ENCODE measurements at places on chromosomes 1 and 21.

DNA sequence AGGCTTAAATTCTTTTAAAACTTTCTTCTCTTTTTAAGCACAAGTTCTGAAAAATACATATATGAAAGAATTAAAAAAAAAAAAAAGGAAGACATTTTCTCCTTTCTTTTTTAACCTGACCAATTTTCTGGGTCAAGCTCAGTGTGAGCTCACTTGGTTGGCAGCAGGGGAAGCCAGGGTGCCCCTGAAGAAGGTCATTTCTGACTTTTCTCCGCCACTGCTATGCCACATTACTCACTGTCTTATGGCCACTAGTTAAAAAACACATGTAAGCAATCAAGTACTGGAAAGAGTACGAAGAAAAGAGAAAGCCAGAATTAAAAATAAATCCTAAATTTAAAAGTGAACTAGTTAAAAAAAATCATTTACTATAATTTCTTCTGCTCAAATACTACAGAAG, 275.0 kb downstream of the NEGR1 start:
- DNase-seq = no peak

GRCh38 chr1:148010527-148010926, 82.3 kb downstream of the GPR89B start:
- DNase-seq = no peak

GRCh38 chr1:32918179-32918578, 17.0 kb upstream of the TMEM54 start:
- no peak for DNase-seq

DNA sequence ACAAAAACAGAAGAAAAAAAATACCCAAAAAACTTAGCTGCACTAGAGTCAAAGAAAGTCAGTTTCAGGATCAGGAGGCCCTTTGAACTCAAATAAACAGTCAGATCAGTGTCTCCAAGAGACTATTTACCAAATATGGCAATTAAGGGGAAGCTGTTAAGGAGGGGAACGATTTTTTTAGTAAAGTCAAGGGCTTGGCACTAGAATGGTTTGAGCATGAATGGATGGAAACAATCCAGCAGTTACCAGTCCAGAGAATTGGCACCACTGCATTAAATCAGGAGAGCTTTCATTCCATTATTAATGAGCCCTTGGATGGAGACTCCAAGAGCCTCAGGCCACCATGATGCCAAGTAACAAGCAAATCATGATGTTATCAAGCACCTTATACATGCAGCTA, 7.2 kb downstream of the TRAPPC3 start:
- no peak for DNase-seq

- no peak for DNase-seq
Observed at GRCh38 chr1:115729756-115730155, 38.8 kb downstream of the CASQ2 start.

DNA sequence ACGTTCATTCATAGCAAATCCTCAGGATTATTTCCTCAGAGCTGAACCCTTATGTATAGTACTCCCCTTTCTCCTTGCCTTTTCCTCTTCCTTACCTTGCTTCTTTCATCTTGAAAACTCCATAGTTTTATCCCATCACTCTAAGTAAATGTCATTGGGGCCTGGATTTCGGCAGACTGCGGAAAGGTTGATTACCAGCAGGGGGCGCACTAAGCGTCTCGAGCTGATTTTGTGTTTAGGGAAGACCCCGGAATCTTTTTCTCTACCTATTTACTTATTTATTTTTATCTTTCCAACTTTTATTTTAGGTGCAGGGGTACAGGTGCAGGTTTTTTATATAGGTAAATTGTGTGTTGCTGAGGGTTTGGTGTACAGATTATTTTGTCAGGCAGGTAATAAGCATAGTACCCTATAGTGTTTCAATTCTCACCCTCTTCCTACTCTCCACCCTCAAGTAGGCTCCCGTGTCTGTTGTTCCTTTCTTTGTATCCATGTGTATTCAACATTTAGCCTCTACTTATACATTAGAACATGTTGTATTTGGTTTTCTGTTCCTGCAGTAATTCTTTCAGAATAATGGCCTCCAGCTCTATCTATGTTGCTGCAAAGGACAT, 11.4 kb upstream of the MTARC1 start:
- DNase-seq = peak; percentile 60

DNA sequence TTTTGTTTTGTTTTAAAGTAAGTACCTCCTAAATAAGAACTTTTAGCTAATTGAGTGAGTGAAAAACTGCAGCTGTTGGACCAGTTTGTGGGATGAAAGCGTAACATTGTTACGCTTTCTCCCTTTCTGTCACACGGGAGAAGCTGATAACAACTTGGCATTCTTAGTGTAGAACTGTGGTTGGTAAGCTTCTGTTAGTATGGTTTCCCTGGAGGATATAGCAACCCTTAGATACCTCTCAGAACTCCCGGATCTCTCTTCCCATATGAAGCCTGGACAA, 98.2 kb downstream of the CACHD1 start:
- DNase-seq = no peak

- no peak for DNase-seq
Observed at GRCh38 chr1:167701510-167701909, 20.3 kb upstream of the MPZL1 start.

DNA sequence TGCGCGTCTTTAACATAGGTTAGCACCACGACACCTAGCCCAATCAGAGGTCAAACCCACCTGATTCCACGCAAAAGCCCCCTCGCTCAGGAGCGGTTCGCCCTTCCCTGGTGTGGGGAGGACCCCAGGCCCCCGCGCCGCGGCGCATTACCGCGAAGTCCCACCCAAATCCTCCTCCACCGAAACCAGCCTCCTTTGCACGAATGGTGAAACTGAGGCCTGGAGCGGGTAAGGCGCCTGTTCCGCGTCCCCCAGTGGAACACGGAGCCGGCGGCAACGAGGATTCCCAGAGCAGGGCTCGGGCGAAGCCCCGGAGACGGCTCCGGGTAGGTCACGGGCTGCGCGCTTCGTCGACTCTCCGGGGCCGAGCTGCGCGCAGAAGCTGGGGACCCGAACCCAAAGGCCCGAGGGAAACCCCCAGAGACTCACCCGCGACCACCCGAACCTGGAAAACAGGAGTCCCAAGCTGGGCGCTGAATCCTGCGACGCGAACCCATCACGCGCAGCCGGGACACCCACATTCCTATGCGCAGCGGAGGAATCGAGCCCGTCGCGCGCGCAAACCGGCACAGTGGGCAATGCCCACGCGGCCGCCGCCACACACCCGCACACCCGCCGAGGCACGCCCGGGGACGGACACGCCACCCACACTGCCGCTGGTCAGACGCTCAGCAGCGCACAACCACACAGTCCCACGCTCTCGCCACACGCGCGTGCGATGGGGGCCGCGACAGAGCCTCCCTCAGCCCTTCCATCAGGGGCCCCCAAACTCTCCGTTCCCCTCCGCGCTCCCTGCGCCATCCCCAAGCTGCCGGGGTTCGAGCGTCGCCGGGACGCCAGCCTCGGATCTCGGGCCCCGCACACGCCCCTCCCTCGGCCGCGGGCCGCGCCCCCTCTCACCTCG, 507 bp downstream of the GLIS1 start:
- no peak for DNase-seq

DNA sequence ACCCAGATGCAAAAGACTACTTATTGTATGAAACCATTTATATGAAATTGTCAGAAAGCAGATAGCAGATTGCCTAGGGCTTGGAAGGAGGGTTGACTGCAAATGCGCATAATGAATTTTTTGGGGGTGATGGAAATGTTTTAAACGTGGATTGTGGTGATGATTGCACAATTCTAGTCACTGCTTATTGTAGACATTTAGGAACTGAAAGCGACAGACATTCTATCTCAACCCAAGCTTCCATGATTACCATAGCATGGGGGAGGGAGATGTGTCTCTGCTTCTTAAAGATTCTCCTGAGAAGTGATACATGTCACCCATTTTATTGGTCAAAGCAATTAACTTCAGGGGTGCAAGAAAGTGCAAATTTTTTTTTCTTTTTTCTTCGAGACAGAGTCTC, 2.8 kb upstream of the MTF2 start:
- DNase-seq = no peak

GRCh38 chr21:38849776-38850175, 44.0 kb downstream of the ETS2 start:
- DNase-seq = no peak

DNA sequence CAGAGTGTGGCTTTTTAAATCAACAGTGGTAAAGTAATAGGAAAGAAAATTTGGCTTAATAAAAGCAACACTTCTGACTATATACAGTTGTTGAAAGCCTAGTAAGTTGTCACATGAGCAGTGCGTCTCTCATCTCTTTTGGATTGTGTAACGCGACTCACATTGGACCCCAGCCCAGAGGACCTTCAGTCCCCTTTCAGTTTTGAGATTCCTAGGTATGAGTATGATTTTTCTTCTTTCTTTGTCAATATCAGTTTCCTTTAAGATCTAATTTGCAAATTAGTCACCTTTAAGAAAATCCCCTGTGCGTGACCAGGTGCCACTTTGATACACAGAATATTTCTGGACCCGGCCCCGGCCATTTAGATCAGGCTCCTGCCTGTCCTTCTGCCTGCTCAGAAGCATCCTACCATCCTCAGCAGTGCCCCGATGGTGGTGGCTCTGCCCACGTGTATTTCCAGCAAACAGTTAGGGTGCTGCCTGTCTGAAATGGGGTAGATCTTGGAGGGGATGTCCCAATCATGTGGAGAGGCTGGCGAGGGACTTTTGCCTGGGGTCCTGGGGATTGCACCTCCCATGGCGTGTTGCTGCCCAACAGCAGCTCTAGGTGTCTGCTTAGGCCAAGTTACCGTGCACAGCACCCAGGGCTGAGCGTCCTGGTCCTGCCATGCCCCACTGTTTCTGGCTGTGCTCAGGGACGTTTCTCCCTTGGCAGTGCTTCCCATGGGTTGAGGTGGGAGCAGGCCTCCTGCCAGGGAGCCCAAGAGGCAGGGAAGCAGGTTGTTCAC, 21.1 kb downstream of the SNAP47 start:
- DNase-seq = no peak

- no peak for DNase-seq
Observed at GRCh38 chr1:20903437-20903836, 116.3 kb upstream of the HP1BP3 start.

DNA sequence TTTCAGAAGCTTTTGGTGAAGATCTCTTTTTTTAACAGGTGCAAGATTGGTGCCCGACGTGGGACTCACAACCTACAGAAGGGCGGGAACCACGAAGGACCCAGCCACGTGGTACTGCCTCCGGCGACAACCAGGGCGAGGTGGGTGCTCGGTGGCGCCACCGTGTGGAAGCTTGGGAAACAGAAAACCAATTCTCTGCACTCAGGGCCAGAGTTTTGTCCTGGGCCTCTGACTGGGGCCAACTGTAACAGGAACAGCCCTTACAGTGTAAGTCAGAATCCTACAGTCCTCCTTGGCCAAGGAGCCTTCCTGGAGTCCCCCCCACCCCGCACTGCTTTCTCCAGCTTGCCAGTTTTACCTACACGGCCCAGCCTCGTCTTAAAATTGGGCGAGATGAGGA, 11.6 kb upstream of the S100A7A start:
- peak; percentile 61 for DNase-seq

DNA sequence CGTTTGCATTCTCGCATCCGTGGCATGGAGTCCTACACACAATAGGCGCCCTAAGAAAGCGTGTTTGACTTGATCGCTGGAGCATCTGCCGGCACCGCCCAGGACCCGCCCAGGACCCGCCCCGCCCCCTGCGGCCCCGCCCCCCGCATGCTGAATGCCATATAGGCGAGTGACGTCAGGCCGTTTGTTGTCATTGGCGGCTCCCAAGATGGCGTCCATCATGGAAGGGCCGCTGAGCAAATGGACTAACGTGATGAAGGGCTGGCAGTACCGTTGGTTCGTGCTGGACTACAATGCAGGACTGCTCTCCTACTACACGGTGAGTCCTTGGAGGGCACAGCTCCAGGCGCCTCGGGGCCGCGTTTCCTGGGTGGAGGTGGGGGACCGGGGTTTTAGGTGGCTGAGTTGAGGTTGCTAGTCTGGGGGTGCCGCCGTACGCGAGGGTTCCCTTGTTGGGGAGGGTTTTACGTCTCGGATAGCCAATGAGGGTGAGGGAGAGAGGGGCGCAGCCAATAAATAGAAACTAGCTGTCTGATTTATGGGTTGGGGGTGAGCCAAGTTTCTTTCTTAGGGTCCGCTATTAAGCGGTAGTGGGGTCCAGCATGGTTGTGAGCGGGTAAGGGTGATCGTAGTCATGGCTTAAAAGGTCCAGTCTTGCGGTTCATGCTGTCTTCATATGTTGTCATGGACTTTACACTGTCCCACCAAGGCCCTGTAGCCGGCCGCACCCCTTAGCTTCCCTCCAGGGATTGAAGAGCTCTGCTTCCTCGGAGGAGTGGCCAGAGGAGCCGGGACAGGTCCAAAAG, at the start of gene OSBPL9:
OSBPL9 (plus strand) TSS at position 190 of the 806 bp plus-strand sequence; CDS start at position 209, 19 bp downstream.
- peak; percentile 91 for DNase-seq

DNA sequence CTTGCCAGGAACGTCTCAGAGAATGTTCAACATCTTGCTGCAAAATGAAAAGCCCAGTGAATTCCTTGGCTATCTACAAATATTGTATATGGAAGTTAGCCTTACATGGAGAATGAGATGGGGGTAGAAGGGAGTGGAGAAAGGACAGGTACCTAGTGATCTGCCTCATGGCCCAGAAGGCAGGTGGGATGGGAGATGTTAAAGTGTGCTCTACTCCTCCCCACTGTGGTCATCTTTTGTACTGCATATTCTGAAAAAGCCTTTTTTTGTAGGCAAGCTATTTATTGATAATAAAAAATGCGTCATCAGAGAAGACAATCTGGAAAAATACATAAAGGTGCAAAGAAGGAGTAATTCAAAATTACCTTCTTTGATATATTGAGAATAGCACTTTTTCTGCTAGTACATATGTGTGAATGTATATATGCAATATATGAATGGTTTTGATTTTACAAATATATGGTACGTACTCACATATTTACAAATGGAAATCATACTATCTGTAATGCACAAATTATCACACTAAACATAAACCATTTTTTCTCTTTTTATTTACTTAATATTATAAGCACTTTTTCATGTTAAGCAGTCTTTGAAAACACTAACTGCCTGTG, 19.1 kb upstream of the SLC5A9 start:
- no peak for DNase-seq

DNA sequence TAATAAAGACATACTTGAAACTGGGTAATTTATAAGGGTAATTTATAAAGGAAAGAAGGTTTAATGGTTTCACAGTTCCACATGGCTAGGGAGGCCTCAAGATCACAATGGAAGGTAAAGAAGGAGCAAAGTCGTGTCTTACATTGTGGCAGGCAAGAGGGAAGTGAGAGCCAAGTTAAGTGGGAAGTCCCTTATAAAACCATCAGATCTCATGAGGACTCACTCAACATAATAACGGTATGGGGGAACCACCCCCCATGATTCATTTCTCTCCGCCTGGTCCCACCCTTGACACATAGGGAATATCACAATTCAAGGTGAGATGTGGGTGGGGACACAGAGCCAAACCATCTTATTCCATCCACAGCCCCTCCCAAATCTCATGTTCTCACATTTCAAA, 76.8 kb upstream of the ZNF678 start:
- DNase-seq = no peak

Measured in left ventricle myocardium superior (tissue), 1 donor.